Skin of body (tissue), 3 donors: ENCODE measurements at places on chromosomes 3 and 15.
A peak's percentile ranks its signal among the peaks of the same experiment; 100 is the strongest.

- DNase-seq, result no peak
Observed at GRCh38 chr3:60056404-60056803, 1006.6 kb upstream of the CFAP20DC start.

DNA sequence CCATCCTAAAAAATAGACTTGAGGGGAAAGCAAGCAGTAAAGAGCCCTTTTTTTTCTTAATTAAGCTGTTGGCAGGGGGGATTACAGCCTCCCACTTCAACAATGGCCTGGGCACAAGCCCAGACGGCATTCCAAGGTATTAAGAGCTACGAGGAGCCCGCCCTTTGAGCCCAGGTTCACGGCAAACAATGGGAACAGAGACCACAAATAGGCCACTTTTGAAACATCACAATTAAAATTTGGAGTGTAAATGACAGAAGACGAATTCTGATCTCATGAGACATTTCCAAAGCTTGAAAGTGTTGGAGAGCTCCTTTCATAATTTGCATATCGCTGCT is 8.9 kb downstream of the CHSY1 start:
- no peak for DNase-seq

GRCh38 chr15:43187544-43188155 is 2.4 kb downstream of the CCNDBP1 start:
- DNase-seq, result no peak

GRCh38 chr15:40323239-40323952 is at the start of gene INAFM2:
Gene INAFM2 (plus strand): TSS chr15:40323692. CDS start chr15:40324056, 364 bp downstream.
- peak; percentile 88 for DNase-seq

DNA sequence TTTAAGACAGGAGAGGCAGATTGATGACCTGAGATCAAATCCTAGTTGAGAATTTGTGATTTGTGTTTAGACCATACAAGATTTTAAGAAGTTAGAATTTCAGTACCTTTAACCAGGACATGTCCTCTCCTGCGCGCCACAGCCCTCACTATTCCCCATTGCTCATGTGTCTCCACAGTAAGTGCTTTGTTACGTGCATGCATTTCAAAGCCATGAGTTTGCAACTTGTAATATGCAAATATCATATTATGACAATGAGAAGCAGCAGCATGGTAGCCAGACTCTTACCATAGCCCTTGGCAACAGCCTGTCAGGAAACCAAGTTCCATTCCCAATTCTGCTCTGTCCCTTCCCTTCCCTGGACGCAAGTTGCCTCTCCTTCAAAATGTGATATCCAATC is 73.3 kb upstream of the ATP13A5 start:
- no peak for DNase-seq

DNA sequence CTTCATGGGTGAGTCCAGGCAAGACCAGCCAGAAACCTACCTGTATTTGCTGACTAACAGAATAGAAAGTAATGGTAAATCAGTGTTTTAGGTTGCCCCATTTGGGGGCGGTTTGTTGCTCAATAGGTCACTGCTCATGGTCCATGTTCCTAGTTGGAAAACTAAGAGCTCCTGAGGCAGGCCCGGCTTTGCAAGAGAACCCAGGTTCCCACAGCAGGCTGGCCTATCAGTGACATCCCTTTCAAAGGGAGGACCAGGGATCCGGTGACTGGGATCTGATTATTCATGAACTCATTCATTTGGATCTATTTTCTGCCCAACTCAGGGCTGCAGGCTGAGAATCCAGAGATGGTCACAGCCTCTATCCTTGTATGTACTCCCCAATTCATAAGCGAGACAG is 163.9 kb downstream of the WNT7A start:
- DNase-seq, result no peak

DNA sequence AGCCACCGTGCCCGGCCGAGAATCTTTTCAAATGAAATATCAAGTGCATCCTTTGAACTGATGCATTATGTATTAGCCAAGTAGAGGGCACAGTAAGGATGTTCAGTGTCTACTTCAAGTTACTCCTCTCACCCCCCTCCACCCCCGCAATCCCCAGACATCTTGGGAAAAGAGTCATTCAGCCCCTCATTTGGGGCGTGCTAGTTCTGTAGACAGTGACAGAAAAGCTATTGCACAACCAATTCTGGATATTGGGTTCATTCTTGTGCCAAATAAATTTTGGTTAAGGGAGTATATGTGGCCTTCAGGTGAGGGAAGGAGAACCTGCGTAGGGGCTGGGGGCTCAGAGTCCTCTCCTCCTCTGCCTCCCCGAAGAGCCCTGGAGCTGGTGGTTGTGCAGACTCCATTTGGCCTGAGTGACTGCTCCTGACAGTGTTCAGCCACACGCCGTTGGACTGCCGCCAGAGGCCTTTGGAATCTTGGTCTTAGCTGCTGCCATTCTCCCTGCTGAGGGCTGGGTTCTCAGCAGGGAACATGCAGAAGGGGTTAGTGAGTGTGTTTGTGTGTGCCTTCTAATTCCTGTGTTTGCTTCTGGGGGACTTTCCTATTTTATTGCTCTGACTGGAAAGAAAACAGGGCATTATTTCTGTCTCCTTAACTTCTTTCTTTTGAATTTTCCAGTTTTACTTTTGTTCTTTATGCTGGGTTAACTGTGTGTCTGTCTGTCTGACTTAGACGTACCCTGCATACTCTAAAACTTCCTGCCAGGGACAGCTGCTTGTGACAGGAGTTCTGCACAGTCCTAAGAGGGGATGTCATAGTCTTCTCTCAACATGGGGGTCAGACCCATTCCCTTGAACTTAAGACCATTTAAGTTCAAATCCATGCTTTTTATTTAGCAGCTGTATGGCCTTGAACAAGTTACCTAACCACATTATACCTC is 21.0 kb downstream of the RARB start:
- DNase-seq, result peak; percentile 49

DNA sequence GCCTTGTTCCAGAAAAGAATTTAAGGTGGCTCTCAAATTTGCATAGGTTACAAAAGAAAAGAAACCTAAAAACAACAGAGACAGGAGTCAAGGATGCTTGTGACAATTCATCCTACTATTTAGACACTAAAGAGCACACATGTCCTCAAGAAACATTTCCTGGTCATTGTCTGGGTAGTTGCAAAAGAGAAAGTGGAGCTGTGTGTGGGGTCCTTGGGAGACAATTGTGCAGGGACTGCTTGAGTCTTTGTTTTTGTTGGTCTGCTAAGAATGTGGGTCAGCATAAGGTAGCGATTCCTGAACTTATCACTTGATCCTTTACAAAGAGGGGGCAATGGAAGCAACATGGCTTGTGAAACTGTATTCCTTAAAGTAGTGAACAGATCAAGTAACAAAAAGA is 185.3 kb downstream of the KCNAB1 start:
- DNase-seq, result no peak

GRCh38 chr15:100930306-100930848 is 11.2 kb downstream of the LRRK1 start:
- DNase-seq, result no peak

DNA sequence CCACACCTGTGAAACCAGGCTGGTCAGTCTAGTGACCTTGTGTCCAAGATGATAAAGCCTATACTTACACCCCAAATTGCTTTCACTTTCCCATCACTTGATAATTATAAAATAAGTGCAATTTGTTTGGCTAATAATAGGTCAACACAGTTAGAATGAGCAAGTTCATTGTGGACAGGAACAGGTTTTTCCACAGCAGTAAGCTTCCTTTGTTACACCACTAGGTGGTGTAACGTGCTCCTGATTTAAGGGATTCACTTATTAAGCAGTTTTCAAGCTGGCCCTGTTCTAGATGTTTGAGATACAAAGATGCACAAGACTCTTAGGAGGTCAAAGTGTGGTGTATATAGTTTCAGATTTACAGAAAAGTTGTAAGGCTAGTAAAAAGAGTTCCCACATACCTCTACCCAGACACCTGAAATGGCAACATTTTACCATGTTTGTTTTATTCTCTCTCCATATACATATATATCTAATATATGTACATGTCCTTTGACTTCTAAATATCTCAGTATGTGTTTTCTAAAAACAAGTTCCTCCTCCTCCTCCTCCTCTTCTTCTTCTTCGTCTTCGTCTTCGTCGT is 6.8 kb upstream of the MFSD1 start:
- DNase-seq, result no peak

GRCh38 chr3:148083526-148084182 is 614.0 kb upstream of the AGTR1 start:
- DNase-seq, result no peak

GRCh38 chr3:36443028-36443686 is 62.9 kb downstream of the STAC start:
- DNase-seq, result no peak

DNA sequence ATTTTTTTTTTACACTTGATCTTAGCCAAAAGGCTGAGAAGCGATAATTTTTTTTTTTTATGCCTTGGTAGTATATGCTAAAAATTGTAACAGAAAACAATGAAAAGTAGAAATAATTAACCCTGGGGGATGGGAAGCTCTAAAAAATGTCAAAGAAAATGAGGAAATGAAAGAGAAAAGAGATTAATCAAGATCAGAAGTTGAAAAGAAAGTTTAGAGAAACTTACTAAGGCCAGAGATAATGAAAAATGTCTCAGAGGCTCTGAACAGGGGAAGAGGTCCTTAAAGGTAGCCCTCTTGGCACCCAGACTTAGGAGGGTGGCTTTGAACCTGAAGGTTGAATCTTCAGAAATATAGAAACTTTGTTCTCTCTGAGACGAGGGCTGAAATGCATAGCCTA is 58.6 kb upstream of the ZBED2 start:
- DNase-seq, result no peak

DNA sequence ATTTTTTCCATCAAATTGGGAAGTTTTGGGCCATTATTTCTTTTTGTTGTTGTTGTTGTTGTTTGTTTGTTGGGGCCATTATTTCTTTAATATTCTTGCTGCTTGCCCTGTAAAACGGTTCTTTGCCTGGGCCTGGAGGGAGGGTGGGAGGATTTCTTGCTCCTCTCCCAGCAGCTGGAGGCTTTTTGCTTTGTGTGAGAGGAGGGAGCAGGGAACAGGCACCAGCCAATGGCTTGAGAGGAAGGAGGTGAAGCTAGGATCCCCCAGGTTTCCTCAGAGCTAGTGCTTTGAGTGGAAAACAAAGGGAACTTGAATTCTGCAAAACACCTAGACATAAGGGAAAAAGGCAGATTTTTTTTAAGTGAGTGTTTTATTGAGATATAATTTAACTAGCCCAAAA is 61.2 kb upstream of the DNAJC19 start:
- no peak for DNase-seq

DNA sequence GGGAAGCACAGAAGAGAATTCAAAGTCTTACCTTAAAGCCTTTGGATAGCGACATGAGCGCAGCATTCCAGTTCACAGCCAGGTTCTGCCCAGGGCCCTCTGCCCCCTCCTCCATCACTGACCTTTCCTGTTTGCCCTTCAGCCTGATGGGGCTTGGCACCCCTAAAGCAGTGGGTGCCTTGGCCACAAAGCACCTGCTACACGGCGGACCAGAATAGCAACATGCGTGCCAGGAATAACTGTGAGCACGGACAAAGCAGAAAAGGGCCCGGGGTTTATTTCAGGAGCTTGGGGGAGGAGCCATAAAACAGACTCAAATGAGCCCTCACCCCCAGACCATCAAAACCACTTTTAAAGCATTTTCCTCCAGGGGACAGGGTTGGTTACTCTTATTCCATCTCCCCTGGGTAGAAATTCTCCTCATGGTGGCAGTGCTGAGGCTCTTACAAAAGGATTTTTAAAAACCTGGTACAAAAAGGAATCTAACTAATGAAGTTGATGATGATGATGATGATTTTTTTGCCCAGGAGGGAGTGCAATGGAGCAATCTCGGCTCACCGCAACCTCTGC is 135.4 kb downstream of the KLF13 start:
- DNase-seq, result no peak
